Stimulated activated CD8-positive, alpha-beta memory T cell treated with anti-CD3 and anti-CD28 coated beads, Interleukin-15, amount 100 ng/mL, for 4 hours (primary cell): ENCODE measurements at places on chromosomes 7 and 10.

DNA sequence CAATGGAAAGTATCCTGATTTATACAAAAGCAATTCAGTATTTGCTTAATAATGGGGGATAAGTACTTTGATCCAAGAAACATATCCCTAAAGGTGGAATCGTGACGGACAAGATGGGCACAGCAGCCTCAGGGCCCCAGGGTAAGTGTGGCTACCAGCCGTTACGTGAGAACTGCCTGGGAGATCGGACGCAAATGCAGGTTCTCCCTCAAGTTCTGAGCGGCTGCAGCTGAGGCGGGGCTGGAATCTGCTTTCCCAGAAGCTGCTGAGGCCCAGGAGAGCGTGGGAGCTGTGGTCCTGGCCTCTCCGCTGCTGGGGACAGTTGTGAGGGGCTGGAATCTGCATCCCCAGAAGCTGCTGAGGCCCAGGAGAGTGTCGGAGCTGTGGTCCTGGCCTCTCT is 13.5 kb downstream of the FOXL3 start:
- DNase-seq: no peak

DNA sequence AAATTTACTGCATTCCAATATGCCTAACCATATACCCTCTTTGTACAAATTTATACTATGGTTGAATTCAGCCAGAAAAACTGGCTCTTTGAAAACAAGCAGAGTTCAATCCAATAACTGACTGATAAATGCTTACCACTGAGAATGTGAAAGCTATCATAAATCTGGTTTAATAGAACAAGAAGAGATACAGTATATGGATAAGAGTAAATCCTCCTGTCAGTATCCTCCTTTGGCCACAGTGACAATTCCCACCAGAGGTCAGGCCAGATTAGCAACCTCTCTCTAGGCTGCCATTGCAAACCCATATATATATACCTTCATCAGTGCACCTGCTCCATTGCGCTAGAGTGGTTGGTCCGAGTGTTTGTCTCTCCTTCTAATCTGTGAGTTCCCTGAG is 647.2 kb downstream of the GRM8 start:
- DNase-seq: no peak

GRCh38 chr10:105797234-105797890 is 1156.3 kb downstream of the SORCS3 start:
- DNase-seq: no peak

DNA sequence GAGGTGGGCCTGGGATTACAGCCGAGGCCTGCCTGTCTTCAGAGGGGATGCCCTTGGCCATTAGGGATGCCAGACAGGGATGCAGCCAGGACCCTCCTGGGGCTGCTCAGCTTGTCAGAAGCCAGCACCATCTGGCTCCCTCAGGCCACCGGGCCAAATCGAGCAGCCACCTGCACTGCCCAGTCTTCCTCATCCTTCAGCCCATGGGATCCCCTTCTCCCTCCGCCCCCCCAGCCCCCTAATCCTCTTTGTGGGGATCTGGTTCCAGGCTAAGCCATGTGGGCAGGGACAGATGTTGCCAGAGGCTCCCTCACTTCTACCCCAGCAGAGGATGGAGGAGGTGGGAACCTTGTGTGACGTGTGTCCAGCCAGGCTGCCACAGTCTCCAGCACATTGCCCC is 137.4 kb upstream of the PPIF start:
- no peak for DNase-seq

GRCh38 chr7:79880312-79880711 is 254.3 kb upstream of the GNAI1 start:
- no peak for DNase-seq

GRCh38 chr7:20778063-20778721 is 8.5 kb downstream of the SP8 start:
- no peak for DNase-seq

- no peak for DNase-seq
These were observed at the start of gene LIPK for GRCh38 chr10:88705958-88706357. Gene LIPK, plus strand, starts transcription at chr10:88706249. Its CDS starts 18,295 bp downstream, at chr10:88724544.

- DNase-seq: no peak
These were observed 7.3 kb downstream of the PITX3 start for GRCh38 chr10:102233997-102234396.

GRCh38 chr10:95287281-95287680 is 3.5 kb downstream of the PDLIM1 start:
- no peak for DNase-seq

GRCh38 chr7:129454249-129454551 is 20.0 kb downstream of the STRIP2 start:
- DNase-seq: no peak

DNA sequence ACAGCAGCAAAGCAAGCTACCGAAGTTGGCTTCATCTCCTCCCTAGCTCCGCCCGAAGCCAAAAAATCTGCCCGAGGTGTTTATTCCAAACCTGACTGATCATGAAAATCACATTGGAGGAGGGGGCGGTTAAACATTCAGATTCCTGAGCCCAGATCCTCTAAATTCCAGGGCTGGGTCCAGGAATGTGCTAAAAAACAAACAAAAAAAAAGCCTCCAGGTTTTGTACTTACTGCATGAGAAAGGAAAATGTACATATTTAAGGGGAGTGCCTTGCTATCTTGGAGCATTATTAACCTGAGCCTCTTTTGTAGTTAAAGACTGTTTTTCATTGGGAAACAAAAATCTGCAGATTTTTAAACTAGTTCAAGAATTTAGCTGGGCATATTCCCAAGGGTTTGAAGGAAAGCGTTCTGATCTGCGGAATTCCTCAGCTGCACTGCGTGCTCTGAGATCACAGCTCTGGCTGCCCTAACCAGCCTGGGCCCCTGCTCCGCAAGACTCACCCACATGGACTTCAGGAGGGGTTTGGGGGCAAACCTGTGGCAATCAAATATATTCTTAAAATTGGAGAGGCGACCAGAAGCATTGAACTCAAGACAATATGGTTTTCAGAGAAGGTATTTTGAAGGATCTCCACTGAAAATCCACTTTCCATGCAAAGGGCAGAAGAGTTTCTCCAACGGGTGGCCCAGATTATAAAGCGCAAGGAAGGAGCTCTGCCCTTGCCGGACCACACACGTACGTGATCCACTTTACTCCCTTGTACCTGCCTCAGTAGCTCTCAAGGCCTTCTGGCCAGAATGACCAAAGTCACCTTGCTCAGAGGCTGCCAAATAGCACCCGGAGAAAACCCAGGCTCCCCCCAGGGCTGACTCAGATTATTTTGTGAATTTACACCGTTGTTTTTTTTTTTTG is 10.0 kb upstream of the TNS3 start:
- no peak for DNase-seq

DNA sequence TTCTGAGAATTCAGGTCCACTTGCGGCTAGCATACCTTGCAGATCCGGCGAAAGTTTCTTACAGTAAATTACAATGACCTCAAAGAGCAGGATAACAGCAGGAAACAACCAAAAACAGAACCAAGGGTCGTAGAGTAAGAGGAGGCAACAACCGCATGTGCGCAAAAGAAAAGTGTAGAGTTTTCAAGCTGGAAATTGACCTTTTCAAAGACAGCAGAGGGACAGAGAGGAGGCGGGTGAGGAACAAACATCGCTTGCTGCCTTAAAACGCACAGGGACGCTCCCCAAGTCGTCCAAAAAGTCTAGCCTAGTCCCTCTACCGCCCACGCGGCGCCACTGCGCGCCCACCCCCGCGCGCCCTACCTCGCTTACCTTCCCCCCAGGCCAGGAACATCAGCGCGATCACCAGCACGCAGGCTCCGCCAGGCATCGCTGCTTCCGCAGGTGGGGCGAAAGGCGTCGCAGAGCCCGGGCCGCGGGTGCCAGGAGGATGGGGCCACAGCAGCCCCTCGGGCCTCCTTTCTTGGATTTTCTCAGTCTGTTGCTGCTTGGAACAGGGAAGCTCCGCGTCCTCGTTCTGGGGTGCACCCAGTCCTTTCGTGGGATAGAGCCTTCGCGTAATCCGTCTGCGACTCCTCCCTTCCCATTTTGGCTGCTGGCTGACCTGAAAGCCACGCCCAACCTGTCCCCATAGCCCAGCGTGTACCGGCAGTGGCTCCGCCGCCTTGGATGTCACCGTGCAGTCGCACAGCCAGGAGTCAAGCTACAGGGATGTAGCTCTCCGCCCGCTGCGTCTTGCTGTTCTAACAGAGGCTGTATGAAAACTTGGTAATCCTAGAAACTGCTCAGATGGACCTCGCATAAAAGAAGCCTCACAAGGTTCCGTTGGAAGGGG is at the start of gene VWDE:
Gene VWDE, minus strand, starts transcription at position 579 of the 895 bp plus-strand sequence. Its CDS starts 149 bp downstream, at position 430.
- peak; percentile 5 for DNase-seq

- DNase-seq: no peak
These were observed 322.8 kb downstream of the GLRX3 start for GRCh38 chr10:130459011-130459410.

DNA sequence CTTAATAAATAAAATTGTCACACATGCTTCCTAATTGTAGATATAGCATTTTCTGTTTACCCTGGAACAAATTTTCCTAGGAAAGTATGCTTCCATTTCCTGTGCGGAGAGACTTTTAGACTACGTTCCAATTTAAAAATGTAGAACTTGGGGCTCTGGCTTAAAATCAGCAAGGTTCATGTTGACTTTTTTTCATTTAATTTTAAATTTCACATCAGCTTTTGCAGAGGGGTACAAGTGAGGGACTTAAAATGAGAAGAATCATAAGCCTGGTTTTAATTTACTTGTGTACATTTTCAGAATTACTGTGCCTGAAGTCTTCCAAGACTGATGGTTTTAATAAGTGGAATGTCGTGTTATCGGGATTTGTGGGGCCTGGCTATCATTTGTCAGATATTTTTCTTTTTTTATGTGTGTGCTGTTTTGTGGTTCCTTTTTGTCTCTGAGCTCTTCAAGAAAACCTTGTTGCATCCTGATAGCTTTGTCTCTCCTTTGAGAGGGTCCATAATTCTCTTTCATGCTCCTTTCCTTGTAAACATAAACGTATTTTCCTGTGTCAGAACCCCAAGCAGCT is 8.8 kb upstream of the ATRNL1 start:
- DNase-seq: no peak

DNA sequence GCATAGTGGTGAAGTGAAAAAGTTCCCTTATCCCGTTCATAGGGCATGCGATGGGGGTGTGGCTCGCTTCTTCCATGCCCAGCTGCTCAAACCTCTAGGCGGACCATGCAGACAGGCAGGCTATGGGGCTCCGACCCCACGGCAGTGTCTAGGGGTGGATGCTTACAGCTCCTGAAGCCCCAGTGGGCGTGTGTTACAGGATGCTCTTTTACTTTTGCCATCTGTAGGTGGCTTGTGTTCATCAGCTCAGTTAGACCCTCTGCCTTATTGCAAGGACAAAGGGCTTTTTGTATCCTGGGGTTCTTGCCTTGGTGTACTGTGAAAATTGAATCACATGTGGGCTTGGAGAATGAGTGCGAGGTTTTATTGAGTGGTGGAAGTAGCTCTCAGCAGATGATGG is at the start of gene MYL10:
Gene MYL10, minus strand, starts transcription at position 126 of the 400 bp plus-strand sequence. CDS start 178 bp downstream, outside the sequence.
- no peak for DNase-seq

DNA sequence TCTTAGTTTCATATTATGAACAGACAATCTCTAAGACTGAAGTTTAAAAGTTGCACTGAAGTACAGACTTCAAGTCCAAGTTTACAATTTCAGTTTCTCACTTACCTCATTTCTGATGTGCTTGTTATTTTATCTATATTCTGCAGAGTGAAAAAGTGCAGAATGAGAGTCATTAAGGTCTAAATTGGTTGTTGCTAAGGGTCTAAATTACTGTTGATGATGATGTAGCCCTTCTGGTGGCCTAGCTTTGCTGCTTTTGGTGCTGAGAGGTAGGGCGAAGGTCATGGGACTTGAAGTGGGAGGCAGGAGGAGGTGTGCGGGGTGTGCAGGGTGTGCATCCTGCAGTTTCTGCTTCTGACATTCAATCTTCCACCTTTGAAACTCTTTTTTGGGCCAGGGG is 38.8 kb upstream of the NRP1 start:
- no peak for DNase-seq

DNA sequence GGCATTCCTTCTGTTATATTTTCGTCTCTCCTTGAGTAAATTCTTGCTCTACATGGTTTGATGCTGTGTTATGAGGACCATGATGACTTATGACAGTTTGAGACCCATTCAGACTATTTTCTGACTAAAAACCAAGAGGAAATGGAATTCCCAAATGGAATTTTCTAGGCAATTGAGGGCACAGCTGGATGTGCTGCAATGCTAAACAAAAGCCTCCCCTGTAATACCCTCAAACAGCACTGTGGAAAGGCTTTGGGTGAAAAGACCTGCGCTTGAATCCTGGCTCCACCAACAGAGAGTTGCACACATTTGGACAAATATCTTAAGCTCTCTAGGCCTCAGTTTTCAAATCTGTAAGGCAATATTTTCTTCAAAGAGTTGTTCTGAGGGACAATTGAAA is 129.1 kb downstream of the PRKG1 start:
- no peak for DNase-seq

DNA sequence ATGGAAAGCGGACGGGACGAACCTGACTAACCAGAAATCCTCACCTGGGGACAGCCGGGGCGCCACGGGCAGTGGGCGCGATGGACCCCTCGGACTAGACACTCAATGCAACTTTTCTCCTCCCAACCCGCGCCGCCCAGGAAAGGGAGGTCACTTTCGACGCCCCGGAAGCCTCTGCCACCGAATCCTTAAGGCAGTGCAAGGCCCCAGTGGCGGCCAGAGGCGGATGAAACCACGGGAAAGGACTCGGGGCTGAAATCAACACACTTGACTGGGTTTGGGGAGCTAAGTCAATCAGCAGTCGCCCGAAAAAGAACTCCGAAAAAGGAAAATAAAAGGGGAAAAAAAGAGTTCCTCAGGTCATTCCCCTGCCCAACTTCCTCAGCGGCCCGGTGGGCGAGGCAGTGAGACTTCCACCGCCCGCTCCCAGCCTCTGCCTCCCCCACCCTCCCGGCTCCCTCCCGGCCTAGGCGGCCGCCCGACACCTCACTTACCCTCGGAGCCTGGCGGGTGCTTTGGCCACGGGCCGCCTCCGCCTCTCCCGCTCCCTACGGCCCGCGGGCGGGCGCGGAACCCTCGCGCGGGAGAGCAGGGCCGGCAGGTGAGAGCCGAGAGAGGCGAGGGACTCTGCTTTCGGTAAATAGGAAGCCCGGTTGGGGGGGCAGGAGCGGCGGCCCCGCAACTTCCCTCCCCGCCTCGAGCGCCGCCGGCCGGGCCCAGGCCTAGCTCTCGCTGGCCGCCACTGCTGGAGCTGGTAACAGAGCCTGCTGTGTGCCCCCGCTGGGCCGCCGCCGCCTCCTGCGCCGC is 518 bp downstream of the WAPL start:
- DNase-seq: peak; percentile 21

DNA sequence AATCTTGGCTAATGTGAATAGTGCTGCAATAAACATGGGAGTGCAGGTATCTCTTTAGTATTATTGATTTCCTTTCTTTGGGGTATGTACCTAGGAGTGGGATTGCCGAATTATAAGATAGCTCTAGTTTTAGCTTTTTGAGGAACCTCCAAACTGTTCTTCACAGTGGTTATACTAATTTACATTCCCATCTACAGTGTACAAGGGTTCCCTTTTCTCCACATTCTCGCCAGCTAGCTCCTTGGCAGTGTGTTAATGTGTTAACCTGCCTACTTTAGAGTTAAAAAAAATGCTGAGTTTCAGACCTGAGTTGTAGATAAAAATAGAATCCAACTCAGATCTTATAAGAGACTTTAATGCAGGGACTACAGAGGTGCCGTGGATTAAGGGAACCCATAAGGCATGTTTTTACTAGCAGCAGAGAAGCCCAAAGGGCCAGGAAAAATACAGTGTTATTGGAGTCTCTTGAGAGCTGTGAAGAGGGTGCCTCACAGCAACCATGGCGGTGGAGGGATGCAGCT is 35.4 kb downstream of the CDK13 start:
- no peak for DNase-seq

GRCh38 chr7:134865001-134865845 is 85.8 kb downstream of the CALD1 start:
- peak; percentile 10 for DNase-seq

GRCh38 chr10:86265895-86266259 is 100.7 kb downstream of the GRID1 start:
- no peak for DNase-seq
